ENCODE measurements at places on chromosomes 6 and 20. TPM values are rescaled to one million over a fixed set of nuclear protein-coding genes. Genes with fewer than 3 reads are reported as not detected.

DNA sequence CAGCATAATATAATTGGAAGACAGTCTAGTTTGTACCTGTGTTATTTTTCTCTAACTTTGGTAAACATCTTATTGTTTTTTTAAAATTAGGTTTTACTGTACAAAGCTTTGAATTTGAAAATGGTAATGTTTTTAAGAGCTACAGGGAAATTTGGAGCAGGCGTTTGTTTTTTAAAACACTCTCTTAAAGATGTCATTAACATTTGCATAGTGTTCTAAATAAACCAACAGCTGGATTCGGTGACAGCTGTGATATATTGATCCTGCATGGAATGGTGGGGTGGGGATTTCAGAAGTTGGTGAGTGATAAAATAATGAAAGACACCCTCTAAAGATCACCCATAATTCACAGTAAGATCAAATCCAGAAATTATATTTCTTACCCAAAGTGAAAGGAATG is 97.9 kb upstream of the PRL start:
- no peak for DNase-seq

- DNase-seq, result no peak
Measured at GRCh38 chr6:25851961-25852360, 20.1 kb upstream of the SLC17A1 start.

The B4GALT5 gene
- total RNA-seq, result 25.5 TPM

- no peak for DNase-seq
Measured at GRCh38 chr6:144621332-144621731, 336.2 kb downstream of the UTRN start.

The EMILIN3 gene
- 0.71 TPM for total RNA-seq

The IL17F gene
- not detected for total RNA-seq

DNA sequence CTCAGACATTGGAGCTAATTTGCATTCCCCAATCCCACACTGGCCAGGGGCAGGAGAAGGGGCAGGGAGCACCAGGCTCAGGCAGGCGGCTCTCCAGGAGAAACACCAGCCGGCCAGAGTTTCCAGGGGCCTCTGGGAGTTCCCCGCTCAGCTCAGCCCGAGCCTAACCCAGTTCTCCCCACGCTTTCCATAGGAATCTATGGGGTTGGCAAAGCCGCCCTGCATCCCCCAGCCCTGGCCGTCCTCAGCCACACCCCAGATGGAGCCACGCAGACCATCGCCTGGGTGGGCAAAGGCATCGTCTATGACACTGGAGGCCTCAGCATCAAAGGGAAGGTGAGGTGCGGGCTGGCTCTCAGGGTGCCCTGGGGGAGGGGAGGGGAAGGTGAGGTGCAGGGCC is 8.2 kb downstream of the NPEPL1 start:
- DNase-seq, result no peak

DNA sequence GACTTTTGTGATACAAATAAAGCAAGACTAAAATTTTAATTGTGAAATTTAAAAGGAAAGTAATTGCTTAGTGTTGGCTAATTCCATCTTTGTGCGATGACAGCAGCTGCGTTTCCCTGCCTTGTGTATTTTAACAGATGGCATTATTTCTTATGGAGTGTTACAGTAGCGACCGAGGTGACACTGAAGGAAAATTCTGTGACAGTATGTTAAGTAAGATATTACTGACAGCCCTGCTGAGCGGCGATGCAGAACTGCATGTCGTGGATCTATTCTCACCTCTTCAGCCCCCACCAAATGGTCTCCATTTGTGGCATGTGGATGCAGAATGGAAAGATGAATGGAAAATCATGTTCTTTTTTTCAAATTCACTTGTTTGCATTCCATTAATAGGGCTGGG is 289.4 kb downstream of the RNF144B start:
- DNase-seq, result no peak

The EEF1A2 gene
- 58.1 TPM for total RNA-seq

GRCh38 chr6:42406306-42407280 is 45.1 kb downstream of the TRERF1 start:
- DNase-seq, result no peak

The PHF3 gene
- 27.9 TPM for total RNA-seq

Data from G401 (cell line).